Activated CD4-positive, alpha-beta T cell treated with anti-CD3 and anti-CD28 coated beads for 1 hour (primary cell): ENCODE measurements at places on chromosomes 3 and 15.

DNA sequence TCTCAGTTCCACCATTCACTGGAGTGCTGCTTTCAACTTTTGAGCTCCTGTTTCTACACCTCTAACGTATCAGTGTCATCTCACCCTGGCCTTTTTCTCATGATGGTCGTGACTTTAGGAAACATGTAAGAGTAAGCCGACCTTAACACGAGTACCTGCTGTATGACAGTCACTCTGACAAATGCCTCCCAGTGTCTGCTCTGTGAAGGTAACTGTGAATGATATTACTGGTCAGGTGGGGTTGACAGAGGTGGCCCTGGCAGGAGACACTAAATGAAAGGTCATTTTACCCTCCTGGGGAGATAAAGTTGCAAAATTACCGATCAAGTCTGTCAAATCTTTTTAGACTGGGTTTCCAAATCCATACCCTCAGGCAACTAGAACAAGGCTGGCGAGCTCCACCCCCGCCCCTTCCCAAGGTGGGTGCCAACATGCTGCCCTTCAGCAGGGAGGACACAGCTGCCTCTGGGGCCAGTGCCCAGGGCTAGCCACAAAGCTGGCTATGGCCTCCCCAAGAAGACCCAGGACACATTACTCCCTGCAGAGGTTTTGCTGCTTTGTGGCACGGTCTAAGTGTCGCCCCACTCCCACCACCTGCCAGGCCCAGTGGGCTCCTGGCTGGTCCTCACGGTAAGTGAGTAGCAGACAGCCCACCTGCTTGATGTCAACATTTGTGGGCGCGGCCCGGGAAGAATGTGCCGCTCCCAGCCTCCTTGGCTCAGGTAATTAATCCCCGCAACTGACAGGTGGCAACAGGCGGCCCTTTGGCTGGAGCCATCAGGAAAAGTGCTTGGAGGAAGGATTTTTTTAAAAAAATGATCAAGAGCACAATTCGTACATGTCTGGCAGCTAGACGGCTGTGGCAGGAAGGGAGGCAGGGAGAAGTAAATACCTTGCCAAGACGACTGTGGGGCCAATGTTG, 211.8 kb downstream of the TP63 start:
- DNase-seq, result no peak

GRCh38 chr3:173463250-173463649, 65.7 kb downstream of the NLGN1 start:
- DNase-seq, result no peak

DNA sequence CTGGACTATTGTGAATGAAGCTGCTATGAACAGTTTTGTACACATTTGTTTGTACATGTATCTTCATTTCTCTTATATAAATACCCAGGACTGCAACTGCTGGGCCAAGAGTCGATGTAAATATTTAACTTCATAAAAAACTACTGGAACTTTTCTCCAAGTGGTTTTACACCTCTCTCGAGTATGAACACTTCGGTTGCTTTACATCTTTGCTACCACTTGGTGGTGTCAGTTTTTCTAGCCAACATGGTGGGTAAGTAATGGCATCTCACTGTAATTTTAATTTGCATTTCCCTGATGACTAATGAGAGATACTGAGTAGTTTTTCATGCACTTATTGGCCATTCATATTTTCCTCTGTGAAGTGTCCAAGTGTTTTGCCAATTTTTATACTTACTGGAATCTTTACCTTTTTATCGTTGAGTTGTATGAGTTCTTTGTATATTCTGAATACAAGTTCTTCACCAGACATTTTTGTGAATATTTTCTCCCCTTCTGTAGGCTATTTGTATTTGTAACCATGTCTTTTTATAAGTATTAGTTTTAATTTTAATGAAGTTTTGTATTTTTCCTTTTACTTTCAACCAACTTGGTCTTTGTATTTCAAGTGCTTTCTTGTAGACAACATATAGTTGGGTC, 44.4 kb downstream of the PCOLCE2 start:
- no peak for DNase-seq

GRCh38 chr15:74816624-74817369, 4.2 kb downstream of the LMAN1L start:
- no peak for DNase-seq

DNA sequence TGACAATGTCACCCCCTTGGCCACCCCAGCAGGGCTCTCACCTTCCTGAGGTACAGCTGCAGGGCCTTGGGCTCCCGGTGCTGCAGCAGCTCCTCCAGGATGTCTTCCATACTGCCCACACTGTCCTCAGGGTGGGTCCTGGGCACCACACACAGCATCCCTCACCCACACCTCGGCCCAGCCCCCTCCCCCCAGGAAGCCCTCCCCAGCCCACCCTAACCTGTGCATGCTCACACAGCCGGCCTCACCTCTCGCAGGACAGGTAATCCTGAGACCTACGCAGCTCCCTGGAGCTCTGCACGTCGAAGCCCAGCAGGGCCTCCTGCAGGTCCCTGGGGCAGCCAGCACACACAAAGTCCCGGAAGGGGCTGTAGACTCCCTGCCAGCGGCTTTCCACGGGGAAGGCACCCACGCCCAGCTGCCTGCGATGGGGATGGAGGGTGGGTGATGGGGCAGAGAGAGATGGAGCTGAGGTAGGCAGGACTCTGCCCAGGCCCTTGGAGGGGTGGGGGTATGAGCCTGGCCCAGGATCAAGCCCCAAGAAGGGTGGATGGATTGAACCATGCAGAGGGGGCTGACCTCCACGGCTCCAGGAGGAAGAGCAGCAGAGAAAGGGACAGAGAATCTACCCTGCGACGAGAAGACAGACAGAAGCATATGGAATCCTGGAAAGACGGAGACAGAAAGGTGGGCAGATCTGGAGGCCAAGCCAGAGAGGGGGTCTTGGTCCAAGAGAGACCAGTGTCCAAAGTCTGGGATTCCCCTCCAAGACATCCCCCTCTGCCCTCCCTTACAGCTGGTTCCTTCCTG, 16.7 kb downstream of the ALS2CL start:
- no peak for DNase-seq

- no peak for DNase-seq
Measured at GRCh38 chr3:33537133-33537532, 96.9 kb upstream of the UBP1 start.

- DNase-seq, result no peak
Measured at GRCh38 chr3:38658841-38659240, 9.4 kb upstream of the SCN5A start.

GRCh38 chr3:150355574-150355973, 52.5 kb upstream of the TSC22D2 start:
- DNase-seq, result no peak

GRCh38 chr3:113654851-113655250, 41.6 kb downstream of the USF3 start:
- no peak for DNase-seq

DNA sequence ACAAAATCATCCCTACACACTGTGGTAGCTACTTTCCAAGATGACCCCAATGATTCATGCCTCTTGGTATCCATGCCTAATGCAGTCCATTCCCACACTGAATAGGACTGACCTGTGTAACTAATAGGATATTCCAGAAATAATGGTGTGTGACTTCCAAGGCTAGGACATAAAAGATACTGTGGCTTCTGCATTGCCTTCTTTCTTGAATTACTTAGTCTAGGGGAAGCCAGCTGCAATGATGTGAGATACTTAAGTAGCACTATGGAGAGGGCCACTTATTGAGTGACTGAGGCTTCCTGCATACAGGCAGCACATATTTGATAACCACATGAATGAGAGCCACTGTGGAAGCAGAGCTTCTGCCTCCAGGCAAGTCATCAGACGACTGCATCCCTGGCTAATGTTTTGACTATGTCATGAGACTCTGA, 50.1 kb downstream of the NR1I2 start:
- no peak for DNase-seq

DNA sequence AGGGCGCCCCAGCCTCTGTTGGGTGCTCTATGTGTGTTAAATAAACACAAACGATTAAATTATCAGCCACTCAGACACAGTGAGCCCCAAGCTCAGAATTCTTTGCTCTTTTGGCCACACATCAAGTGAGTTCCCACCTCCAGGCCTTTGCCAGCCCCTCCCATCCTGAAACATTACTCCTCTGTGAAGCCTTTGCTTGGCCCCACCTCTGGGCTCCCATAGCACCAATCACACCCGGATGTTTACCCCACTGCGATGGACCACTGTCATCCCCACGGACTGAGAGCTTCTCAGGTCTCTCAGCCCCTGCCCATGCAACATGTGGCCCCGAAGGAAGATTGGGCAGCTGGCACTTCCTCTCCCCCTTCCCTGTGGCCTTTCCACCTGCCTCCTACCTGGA, 85.1 kb downstream of the NUP210 start:
- DNase-seq, result no peak

GRCh38 chr3:167030082-167030725, 349.9 kb downstream of the ZBBX start:
- DNase-seq, result no peak

- DNase-seq, result no peak
Measured at GRCh38 chr3:144033240-144033589, 61.6 kb downstream of the DIPK2A start.

DNA sequence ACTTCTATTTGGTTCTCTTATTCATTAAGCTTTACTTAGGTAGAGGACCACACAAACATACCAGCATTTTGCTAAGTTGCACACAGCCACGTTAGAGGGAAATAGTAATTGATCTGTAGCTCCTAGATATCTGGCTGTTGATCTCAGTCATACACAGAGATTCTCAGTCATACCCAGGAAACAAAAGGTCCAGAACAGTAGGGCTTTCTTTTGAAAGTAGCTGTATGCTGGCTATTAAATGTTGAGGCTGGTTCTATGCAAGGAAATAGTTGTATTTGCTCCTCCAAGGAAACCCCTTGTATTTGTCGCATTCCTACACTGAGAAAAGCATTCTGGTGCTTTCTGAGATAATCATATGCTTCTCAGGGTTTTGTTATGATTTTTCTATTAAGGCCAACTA, 523.8 kb downstream of the SOX2 start:
- DNase-seq, result no peak

GRCh38 chr3:102233881-102234280, 200.9 kb upstream of the ZPLD1 start:
- DNase-seq, result no peak

GRCh38 chr3:138135146-138135832, 3.1 kb upstream of the A4GNT start:
- no peak for DNase-seq

DNA sequence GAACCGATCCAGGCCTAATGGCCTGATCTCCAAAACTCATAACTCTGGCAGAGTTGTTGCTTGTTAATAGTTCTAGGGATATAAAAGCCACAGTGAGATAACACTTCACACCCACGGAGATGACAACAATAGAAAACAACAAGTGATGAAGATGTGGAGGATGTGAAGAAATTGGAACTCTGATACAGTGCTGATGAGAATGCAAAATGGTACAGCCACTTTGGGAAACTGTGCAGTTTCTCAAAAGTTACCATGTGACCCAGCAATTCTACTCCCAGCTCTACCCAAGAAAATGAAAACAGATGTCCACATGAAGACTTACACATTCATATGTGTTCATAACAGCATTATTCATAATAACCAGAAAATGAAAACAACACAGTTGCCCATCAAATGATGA, 3.8 kb downstream of the CMTM7 start:
- DNase-seq, result no peak

GRCh38 chr3:108014943-108015342, 75.9 kb downstream of the CD47 start:
- DNase-seq, result no peak

- DNase-seq, result no peak
Measured at GRCh38 chr3:37862903-37863815, 1.5 kb downstream of the CTDSPL start.

GRCh38 chr3:69524816-69525215, 138.9 kb upstream of the FRMD4B start:
- DNase-seq, result no peak
